ENCODE measurements at places on chromosomes 7 and 10.

DNA sequence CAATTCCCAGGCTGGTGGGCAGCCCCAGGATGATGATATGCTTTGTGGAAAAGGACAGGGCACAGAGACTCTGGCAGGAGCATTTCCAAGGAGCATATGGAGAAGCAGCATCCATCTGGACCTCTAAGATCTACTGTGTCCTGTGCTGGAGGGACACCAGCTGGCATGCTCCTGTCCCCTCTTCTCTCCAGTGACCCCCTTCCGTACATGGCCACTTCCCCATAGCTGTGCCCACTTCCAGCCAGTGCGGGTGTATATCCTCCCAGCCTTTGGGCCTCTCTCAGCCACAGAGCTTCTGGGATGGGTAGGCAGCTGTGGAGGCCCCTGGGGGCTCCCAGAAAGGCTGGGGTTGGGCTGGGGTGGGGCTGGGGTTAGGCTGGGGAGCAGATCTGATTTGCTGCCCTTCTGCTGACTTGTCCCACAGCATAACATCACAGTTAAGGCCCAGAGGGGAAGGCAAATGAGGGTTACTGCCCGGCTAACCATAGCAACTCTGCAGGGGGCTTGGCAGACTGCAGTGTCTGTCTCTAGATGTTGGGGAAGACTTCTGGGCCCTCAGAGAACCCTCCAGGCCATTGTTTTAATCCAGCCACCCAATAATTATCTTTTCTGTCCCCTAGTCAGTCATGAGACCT, 6.3 kb downstream of the NPFFR1 start:
- no peak for DNase-seq

DNA sequence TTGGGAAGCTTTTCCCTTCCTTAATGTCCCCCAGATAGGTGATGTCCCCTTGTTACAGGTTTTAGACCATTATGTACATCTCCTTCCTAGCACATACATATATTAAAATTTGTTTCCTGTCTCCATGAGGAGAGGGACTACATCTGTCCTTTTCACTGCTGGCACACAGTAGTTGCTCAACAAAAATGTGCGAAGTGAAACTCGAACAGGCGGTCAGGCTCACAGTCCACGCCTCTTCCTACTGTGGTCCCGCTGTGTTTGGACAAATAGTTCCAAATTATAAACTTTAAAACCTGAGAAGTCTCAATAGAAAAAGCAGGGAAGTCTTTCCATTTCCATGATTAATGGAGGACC, 1.2 kb upstream of the HHEX start:
- no peak for DNase-seq

- no peak for DNase-seq
Observed at GRCh38 chr7:116991233-116991632, 37.9 kb downstream of the ST7 start.

- DNase-seq, result no peak
Observed at GRCh38 chr10:71399946-71400345, 3.2 kb downstream of the CDH23 start.

- DNase-seq, result no peak
Observed at GRCh38 chr10:19713800-19714525, 102.3 kb upstream of the PLXDC2 start.

DNA sequence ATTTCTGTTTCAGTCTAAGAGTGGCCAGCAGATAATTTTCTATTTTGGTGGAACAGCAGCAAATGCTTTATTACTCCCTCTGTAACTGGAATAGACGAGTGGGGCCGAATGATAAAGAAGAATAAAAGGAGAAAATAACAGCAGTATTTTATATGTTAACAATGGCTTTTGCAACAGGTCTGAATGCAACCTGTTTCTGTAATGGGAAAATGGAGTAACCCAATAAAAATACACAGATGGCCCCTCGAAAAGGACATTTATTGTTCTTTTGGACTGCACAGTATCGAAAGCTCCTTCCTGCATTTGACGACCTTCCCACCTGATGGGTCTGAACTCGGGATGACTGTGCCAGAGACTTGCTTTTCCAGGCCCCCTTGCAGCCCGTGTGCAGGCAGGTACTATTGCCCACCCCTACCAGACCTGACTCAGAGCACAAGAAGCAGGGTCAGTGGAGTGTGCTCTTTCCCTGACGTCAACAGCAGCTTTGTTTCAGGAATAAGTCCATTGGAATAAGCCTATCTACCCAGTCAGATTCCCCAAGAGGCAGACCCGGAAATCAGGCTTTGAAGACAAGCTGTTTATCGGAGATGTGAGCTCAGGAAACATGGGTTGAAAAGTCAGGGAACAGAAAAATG, 306.5 kb upstream of the NEBL start:
- DNase-seq, result no peak

DNA sequence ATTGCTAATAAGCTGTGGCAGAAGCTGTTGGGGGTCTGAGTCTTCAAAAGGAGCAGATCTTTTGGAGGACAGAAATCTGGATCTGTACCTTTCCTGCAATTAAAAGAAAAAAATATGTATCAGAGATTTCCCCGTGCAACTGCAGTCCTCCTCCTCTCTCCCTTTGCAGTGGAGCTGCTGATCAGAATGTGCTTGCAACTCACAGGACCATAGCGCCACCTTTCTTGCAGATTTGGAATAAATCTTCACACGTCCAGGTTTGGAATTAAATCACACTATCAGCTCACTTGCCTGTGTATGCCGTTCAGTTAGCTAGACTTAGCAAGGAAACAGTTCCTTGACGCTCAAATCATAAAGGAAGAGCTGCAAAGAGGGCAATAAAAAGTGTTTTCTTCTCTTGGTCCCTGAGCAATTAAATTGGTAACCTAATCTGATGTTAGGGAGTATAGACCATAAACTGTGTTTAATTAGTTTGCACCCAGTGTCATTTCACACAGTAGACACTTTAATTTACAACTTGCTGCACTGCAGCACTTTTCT, 77.4 kb downstream of the PON1 start:
- no peak for DNase-seq

GRCh38 chr10:74417397-74417796, 266.4 kb downstream of the ADK start:
- DNase-seq, result no peak
